ENCODE measurements at places on chromosomes 7 and 10. TPM values are rescaled to one million over a fixed set of nuclear protein-coding genes. Genes with fewer than 3 reads are reported as not detected.
A peak's percentile ranks its signal among the peaks of the same experiment; 100 is the strongest.

- peaks cover 49% of the 10 kb centered on the region for H3K4me1 ChIP-seq
- no peak overlapping the region for H3K4me3 ChIP-seq
- no peak for DNase-seq
- no peaks in the 10 kb centered on the region for H3K27me3 ChIP-seq
- H3K36me3 ChIP-seq = no peaks in the 10 kb centered on the region
Measured at GRCh38 chr7:28706584-28706983, 251.5 kb downstream of the TRIL start.

DNA sequence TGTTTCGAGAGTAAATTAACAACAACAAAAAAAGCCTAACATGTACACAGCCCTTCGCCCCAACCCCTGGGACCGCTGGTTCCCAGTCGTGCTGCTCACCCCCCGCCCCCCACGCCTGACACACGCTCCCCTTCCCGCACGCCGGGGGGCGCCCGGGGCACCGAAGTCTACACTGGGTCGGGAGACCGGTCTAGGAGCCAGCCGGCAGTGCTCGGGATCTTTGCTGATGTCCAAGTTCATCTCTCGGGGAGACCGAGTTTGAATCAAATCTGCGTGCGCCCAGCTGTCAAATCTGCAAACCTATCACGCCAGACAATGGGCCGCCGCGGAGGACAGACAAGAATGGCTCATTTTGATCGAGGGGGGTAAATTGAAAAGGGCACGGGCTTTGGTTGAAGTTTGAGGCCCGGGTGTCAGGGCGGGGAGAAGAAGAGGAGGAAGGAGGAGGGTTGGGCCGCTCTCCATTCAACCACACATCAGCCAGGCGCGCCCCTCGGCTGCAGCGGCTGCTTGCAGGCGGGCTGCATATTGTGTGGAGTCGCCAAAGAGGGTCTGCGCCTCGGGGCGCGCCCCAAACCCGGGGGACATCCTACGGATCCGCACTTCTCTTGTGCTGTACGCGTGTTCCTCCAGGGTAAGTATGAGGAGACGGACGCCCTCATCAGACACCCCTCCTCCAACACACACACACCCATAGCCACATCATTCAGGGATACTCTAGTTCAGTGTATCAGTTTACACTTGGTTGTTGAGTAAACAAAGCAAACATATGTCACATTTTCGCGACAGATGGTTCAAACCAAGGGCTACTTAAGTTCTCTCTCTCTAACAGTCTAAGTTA is 1.3 kb upstream of the GFRA1 start:
- H3K36me3 ChIP-seq = no peaks in the 10 kb centered on the region
- H3K4me1 ChIP-seq = no peaks in the 10 kb centered on the region
- peaks cover 66% of the 10 kb centered on the region for H3K27me3 ChIP-seq
- H3K27ac ChIP-seq = no peak overlapping the region
- no peak for DNase-seq
- peak overlapping the region; percentile 53 for H3K4me3 ChIP-seq

- H3K36me3 ChIP-seq = no peaks in the 10 kb centered on the region
- no peak for DNase-seq
- H3K27ac ChIP-seq = no peak overlapping the region
- H3K4me1 ChIP-seq = no peaks in the 10 kb centered on the region
- H3K4me3 ChIP-seq = no peak overlapping the region
Measured at GRCh38 chr10:34492081-34492480, 323.0 kb downstream of the PARD3 start.

DNA sequence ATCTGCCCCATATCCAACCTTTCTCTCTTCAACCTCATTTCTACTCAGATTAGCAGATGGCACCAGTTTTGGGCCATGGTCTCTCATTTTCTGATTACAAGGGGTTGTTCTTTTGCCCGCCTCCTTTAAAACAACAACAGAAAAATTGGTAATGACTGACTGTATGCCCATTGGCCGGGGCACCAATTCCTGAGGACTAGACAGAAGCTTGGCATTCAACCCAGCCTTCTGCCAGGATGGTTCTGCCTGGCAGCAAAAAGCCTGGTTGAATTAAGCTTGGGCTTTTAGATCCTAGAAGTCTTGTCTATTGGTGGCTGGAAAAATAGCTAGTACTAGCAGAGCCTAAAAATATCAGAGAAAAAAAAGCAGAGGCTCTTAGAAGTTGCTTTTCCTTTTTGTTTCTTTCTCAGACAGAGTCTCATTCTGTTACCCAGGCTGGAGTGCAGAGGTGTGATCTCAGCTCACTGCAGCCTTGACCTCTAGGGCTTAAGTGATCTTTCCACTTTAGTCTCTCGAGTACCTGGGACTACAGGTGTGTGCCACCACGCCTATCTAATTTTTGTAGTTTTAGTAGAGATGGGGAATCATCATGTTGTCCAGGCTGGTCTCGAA is 402.6 kb downstream of the AUTS2 start:
- no peak for DNase-seq
- H3K27me3 ChIP-seq = no peaks in the 10 kb centered on the region
- no peak overlapping the region for H3K4me3 ChIP-seq
- H3K4me1 ChIP-seq = no peaks in the 10 kb centered on the region

DNA sequence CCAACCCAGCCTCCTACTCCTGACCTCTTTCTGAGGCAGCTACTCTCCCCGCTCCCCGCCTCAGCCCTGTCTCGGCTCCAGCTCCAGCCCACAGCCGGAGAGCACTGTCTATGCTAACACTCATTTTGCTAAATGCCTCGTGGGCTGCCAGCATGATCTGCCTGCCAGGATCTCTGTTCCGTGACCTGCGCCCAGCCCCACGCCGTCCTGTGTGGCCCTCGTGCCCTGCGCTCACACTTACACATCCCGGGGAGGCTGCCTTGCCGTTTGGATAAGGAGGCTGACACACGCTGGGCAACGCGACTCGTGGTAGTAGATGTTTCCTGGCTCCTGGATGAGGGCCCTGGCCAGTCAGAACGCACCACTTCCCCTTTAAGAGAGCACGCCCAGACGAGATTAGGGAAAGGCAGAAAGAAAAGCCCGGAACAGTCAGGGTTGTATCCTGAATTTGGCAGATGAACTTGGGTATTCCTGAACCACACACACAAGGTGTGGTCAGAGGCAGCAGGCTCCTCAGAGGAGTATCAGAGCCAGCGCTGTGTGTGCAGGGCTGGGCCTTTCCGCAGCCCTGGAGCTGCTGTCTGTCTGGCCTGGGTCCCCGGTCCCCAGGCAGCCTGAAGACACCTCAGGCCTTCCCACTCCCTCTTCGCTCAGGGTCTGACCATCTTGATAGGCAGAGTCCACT is 97.7 kb upstream of the EFCAB10 start:
- H3K36me3 ChIP-seq = no peaks in the 10 kb centered on the region
- peak; percentile 79 for DNase-seq
- peak overlapping the region; percentile 38 for H3K27ac ChIP-seq
- H3K27me3 ChIP-seq = no peaks in the 10 kb centered on the region

The GRID1 gene
- 2.8 TPM for total RNA-seq

The GCK gene
- 0.54 TPM for total RNA-seq

The POLR2J2 gene
- 5.0 TPM for total RNA-seq

The CALN1 gene
- not detected for total RNA-seq

The RARRES2 gene
- 12.8 TPM for total RNA-seq

The SPDYE8 gene
- not detected for total RNA-seq

Measured in heart left ventricle (tissue), 16 donors.